ENCODE measurements at places on chromosomes 3 and 15. TPM values are rescaled to one million over a fixed set of nuclear protein-coding genes. Genes with fewer than 3 reads are reported as not detected.

- DNase-seq, result no peak
- H3K4me3 ChIP-seq, result no peak overlapping the region
- no peaks in the 10 kb centered on the region for H3K36me3 ChIP-seq
- no peaks in the 10 kb centered on the region for H3K27me3 ChIP-seq
- H3K4me1 ChIP-seq, result no peaks in the 10 kb centered on the region
- H3K27ac ChIP-seq, result no peak overlapping the region
Measured at GRCh38 chr3:116440196-116440595, 5.1 kb downstream of the LSAMP start.

- H3K36me3 ChIP-seq, result no peaks in the 10 kb centered on the region
- H3K27me3 ChIP-seq, result no peaks in the 10 kb centered on the region
- no peak overlapping the region for H3K27ac ChIP-seq
- H3K4me1 ChIP-seq, result no peaks in the 10 kb centered on the region
- H3K4me3 ChIP-seq, result no peak overlapping the region
Measured at GRCh38 chr3:110767838-110768237, 303.8 kb upstream of the NECTIN3 start.

GRCh38 chr15:41620536-41621199 lies 39.5 kb upstream of the MGA start:
- H3K27ac ChIP-seq, result peak overlapping the region; percentile 29
- no peaks in the 10 kb centered on the region for H3K27me3 ChIP-seq
- peak overlapping the region; percentile 77 for H3K4me3 ChIP-seq

DNA sequence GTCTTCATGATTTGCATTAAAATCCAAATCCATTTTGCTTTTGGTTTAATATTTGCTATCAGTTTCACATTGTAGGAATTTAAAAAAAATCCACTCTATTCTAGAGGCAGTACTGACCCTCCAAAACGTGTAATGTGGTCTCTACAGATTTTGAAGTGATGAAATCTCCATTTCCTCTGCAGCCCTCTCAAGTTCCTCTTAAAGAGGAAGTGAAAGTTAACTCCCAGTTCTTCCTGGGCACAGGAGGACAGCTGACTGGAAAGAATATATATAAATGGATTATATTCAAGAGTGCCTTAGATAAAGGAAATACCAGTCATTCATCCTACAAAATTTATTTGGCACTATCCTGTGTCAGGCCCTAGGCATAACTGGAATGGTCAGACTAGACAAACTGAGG lies 83.5 kb upstream of the PLCL2 start:
- no peak overlapping the region for H3K27ac ChIP-seq
- peaks cover 24% of the 10 kb centered on the region for H3K4me1 ChIP-seq
- no peak overlapping the region for H3K4me3 ChIP-seq
- DNase-seq, result no peak

- H3K27ac ChIP-seq, result no peak overlapping the region
- no peaks in the 10 kb centered on the region for H3K4me1 ChIP-seq
- no peaks in the 10 kb centered on the region for H3K36me3 ChIP-seq
- no peak overlapping the region for H3K4me3 ChIP-seq
- no peak for DNase-seq
Measured at GRCh38 chr15:36977659-36978058, 122.7 kb downstream of the MEIS2 start.

The TEX55 gene
- not detected for total RNA-seq

- peak overlapping the region; percentile 100 for H3K27ac ChIP-seq
- H3K4me1 ChIP-seq, result peaks cover 61% of the 10 kb centered on the region
- H3K36me3 ChIP-seq, result peaks cover 29% of the 10 kb centered on the region
- H3K27me3 ChIP-seq, result no peaks in the 10 kb centered on the region
- peak; percentile 86 for DNase-seq
- H3K4me3 ChIP-seq, result peak overlapping the region; percentile 96
Measured at GRCh38 chr3:133574260-133574881, 885 bp downstream of the CDV3 start.

The DISP2 gene
- 1.00 TPM for total RNA-seq

DNA sequence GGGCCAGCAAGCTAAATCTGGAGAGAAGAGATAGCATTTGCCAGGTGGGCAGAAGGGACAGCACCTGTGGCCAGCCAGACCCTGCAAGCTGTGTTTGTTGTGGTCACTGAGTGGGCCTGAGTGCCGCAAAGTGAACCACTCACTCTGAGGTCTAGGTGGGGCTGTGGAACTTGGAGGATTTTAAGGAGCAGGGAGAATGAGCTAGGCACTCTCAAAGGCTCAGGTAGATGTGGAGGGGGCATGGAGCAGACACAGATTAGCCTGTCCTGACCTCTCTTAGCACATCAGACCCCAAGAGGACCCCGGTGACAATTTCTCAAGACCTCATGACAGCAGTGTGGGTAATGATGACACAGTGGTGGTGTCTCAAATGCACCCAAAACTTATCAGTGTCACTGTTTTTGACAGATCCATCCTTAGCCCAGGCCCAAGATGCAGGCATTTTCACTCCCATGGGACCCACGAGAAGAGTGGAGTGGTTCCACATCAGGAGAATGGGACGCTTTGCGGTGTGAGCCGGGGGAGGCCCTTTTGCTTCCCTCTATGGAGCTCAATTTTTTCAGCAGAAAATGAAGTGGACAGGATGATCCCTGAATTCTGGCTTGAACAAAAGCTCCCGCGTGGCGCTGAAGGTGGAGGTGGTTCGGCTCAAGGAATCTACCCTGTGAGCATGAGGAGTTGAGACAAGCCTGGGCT lies 43.8 kb upstream of the TLE3 start:
- peaks cover 60% of the 10 kb centered on the region for H3K27me3 ChIP-seq
- no peak for DNase-seq
- H3K4me1 ChIP-seq, result peaks cover 42% of the 10 kb centered on the region
- H3K4me3 ChIP-seq, result peak overlapping the region; percentile 89

The FBXL2 gene
- not detected for total RNA-seq

The EMC7 gene
- total RNA-seq, result 57.7 TPM

The SLTM gene
- 131 TPM for total RNA-seq

- no peak overlapping the region for H3K27ac ChIP-seq
- DNase-seq, result no peak
- no peaks in the 10 kb centered on the region for H3K4me1 ChIP-seq
- no peak overlapping the region for H3K4me3 ChIP-seq
Measured at GRCh38 chr15:34808016-34808415, 12.7 kb upstream of the ACTC1 start.

DNA sequence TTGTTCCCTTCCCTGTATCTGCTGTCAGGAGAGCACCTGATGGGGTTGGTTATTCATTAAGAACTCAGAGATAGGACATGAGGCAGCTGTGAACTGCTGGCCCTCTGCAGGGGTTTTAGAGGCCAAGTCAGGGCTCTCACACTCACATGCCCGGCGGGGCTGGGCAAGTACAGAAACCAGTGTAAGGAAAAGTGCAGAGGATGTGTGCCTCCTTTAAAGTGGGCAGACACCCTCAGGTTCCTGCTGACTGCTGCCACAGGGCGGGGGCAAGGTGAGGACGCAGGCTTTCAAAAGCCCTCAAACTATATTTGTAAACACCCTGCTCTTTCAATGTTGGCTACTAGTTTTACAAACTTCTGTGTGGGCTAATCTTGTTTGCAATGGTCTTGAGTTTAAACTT lies 22.4 kb downstream of the CXCR6 start:
- H3K27ac ChIP-seq, result peak overlapping the region; percentile 91
- peaks cover 35% of the 10 kb centered on the region for H3K36me3 ChIP-seq
- H3K27me3 ChIP-seq, result no peaks in the 10 kb centered on the region
- peak overlapping the region; percentile 79 for H3K4me3 ChIP-seq
- DNase-seq, result no peak

The WDR93 gene
- total RNA-seq, result not detected

The GPD1L gene
- 8.8 TPM for total RNA-seq

DNA sequence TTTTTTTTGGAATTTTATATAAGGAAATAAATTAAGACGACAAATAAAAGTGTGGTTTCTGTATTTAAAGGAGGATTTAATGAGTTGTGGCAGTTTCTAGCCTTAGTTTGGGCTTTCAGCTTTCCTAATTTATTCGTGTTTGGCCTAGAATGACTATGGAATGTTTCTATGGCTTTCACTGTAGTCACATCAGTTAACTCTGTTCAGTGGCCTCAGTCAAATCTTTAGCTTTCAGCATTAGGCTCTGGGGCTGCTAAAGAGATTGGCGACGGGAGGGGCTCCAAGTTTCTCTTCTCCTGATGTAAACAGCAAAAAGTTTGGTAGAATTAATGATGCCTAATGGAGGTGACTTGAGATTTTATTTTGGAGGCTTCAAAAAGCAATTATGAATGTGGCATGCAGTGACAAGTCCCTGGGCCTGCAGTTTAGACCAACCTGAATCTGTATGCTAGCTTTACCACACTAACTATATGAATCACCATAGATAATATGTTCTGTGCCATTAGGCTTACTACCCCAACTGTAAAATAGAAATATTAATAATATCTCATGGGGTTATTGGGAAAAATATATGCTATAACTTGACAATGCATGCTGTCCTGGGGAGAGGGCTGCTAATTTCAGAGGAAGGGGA lies 47.1 kb upstream of the ADGRG7 start:
- no peaks in the 10 kb centered on the region for H3K36me3 ChIP-seq
- DNase-seq, result no peak

The GAP43 gene
- not detected for total RNA-seq

- H3K4me3 ChIP-seq, result peak overlapping the region; percentile 94
- no peaks in the 10 kb centered on the region for H3K27me3 ChIP-seq
- H3K36me3 ChIP-seq, result no peaks in the 10 kb centered on the region
- peak; percentile 87 for DNase-seq
- H3K27ac ChIP-seq, result peak overlapping the region; percentile 89
- peaks cover 77% of the 10 kb centered on the region for H3K4me1 ChIP-seq
Measured at GRCh38 chr15:25850154-25851111, 12.7 kb downstream of the ATP10A start.

The NEK10 gene
- 4.0 TPM for total RNA-seq

The CMTM7 gene
- total RNA-seq, result 17.5 TPM

The CYFIP1 gene
- 19.8 TPM for total RNA-seq

The TMIE gene
- not detected for total RNA-seq

The COL6A5 gene
- not detected for total RNA-seq

The KY gene
- not detected for total RNA-seq
